Eye (tissue), 1 donor: ENCODE measurements at places on chromosomes 3 and 15.

- DNase-seq = no peak
Observed at GRCh38 chr3:177035676-177036075, 161.6 kb downstream of the TBL1XR1 start.

DNA sequence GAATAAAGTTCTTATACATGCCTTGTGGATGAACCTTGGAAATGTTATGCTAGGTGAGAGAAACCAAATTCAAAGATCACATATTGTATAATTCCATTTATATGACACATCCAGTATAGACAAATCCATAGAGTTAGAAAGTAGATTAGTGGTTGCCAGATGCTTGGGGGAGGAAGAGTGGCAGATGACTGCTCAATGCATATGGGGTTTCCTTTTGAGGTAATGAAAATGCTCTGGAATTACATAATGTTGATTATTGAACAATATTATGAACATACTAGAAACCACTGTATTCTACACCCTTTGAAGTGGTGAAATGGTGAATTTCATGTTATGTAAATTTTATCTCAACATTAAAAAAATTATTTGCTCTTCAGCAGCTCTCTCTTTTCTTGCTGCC, 100.8 kb downstream of the DHX36 start:
- no peak for DNase-seq

DNA sequence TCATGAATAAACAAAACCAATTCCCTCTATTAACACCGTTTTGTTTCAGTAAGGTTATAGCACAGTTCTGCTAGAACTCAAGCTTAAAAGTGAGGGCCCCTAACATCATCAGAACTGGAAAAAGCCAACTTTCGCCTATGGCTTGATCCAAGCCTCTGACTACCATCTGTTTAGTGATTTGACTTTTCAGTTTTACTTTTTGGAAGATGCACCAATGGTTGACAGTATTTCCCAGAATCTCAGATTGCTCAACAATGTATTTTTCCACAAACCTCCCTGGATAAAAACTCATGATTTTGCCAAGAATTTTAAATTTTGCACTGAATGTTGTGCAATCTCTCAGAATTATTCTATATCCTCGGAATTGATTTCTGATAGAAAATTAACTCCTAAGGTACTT, 190.7 kb downstream of the LSAMP start:
- DNase-seq = no peak

GRCh38 chr3:73143401-73143800, 81.9 kb downstream of the EBLN2 start:
- DNase-seq = no peak

DNA sequence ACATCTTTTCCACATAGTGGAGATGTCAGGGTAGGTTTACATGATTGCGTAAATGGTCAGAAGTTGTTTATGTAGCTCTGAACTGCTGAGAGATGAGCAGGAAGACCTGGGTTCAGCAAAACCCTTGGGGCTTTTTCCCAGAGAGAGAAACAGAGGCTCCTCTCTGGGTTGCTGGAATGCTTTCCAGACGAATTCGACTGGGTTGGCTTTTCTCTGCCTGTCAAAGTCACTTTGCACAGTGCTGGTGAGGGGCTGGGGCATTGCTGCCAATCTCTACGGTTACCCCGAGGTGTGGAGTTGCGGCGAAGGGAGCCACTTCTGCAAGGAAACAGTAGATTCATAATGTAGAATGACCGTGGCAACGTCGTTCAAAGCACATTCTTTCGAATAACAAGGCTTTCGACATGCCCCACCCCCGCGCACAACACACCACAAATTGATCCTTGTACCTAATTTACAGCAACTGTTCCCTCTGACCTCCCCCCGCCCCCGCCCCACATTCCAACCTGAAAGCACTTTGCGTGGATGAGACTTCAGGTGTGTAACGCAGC, 950 bp upstream of the CNTN4 start:
- DNase-seq = peak; percentile 75

GRCh38 chr15:37015451-37015850, 84.9 kb downstream of the MEIS2 start:
- DNase-seq = no peak

GRCh38 chr3:73734211-73735089, 109.7 kb upstream of the PDZRN3 start:
- DNase-seq = peak; percentile 45

GRCh38 chr3:134933997-134934396, 138.9 kb downstream of the EPHB1 start:
- no peak for DNase-seq

GRCh38 chr15:67840749-67841512, 1.1 kb upstream of the RNU6-1 start:
- peak; percentile 87 for DNase-seq

DNA sequence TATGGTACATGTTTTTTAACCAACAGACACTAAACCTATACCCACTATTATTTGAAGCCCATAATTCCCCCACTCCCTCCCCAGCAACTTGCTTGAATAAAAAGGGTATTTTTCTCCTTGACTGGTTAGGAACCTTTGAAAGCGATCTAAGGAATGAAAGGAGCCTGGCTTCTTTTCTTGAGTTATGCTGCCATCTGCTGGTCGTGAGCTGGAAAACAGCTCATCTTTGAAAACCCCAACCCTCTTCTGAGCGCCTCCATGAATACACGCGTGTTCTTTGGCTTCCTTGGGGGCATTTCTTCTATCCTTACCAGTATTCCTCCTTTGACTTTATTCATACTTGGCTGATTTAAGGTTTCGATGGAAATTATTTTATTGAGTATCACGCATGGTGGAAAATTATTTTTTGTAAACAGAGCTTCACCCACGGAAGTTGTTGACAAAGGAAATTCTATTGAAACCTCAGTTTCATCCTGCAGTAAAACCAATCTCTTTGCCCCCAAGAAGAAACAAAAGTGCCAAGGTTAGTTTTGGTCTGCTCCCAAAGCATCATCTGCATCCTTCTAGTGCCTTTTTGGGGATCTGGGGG, 171.6 kb downstream of the SV2B start:
- DNase-seq = peak; percentile 94

GRCh38 chr3:181955566-181955965, 243.8 kb downstream of the SOX2 start:
- no peak for DNase-seq

DNA sequence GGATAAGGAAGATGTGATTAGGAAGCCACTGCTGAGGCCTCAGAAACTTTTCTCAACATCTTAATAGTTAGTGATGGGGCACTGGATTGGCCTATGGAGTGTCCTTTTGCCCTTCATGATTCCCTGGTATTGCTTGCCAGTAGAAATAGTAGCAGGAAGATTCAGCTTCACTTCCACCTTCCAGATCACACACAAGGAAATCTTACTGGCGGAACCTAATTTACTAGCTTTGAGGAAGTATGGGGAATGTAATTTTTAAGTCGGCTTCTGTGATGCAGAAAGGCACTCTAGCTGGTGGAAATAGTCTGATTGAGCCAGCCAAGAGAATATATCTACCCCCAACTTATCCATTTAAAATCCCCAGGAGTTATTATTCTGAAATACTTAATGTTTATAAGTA, 46.5 kb downstream of the LPP start:
- no peak for DNase-seq

DNA sequence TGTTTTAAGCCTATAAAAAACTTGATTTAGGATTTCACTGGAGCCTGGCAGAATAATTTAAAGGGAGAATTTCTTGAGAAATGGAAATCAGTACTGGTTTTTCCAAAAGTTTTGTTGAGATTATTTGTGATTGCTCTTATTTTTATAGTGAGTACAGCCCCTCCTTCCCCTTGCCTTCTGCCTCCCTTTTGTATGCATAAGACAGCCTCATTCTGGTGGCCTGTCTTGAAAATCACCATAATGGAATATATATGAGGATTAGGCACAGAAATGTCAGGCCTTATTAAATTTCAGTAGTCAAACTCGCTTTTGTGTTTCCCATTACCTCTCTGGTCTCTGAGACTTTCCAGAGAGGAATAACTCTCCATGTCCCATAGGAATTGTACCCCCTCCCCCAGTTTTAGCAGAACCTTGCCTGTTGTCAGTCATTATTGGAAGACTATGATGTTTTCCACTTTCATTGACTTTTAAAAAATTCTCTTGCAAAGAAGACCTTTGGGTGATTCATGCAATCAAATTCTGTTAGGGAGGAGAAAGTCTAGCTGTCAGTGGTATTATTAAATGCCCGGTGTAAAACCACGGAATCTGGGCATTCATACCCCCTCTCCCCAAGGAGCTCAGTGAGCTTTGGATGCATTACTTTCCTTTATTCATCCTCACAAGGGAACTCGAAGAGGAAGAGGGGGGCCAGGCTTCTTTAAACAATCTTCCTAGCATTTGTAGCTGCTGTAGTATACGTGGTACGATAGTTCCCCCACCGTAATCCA, 171.6 kb upstream of the TSC22D2 start:
- DNase-seq = no peak

DNA sequence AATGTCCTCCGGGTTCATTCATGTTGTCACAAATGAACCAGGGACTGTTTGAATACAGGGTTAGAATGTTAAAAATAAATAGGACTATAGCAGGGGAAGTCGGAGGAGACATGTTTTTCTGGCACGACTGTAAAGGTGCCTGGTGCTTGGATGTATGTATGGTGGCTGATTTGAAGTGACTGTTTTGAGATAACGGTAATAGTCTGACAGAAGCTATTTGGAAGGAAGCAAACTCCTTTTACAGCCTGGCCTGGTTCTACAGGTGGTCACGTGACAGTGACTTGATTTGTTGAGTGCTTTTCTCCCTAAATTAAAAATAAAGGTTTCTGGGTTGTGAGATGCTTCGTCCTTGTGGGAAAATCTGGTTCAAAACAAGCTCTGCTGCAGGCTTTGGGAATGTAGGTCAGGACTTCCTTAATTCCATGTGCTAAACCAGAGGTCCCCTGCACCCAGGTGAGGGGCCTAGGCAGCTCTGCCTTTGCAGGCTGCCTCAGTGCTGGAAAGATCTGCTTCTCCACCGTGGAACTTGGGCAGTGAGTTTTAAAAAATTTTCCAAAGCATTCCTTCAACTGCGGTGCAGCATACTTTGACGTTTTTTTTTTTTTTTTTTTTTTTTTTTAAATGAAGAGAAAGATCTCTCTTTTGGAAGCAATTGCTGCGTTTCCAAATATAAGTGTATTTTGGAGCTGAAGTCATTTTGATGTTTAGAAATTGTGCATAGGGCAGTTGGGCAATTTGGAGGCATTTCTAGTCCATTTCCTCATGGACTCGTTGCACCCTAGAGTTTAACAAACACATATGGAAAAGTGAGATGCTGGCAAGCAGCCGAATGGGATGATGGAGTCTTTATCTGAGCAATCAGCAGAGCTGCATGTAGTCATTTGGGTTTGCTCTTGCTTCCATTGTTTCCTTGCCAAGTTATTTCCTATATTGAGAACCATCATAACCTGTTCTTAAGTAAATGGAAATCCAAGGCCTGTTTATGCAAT, 30.9 kb downstream of the ITPR1 start:
- DNase-seq = no peak

- DNase-seq = peak; percentile 36
Observed at GRCh38 chr15:31235311-31236183, 91.1 kb upstream of the KLF13 start.

- no peak for DNase-seq
Observed at GRCh38 chr3:44761101-44761423, 357 bp downstream of the KIAA1143 start.

GRCh38 chr3:119930286-119930685, 148.4 kb downstream of the NR1I2 start:
- no peak for DNase-seq

GRCh38 chr15:55151631-55152030, 45.1 kb downstream of the RSL24D1 start:
- no peak for DNase-seq

DNA sequence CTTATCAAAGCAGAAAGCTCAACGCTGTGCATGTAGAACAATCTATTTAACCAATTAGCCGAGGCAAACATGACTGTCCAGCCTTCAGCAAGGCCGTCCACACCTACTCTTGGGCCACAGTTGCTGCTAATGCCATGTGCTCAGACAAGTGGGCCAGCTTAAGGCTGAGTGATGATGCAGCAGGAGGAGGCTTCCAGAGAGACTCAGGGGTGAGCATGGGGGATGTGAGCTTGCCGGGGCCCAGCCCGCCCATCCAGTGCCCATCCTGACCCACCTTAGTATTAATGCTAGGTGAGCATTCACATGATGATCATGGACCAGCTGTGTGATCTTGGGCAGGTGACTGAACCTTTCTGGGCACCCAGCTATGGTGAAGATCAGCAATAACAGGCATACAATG, 150.1 kb downstream of the TPRA1 start:
- DNase-seq = no peak

DNA sequence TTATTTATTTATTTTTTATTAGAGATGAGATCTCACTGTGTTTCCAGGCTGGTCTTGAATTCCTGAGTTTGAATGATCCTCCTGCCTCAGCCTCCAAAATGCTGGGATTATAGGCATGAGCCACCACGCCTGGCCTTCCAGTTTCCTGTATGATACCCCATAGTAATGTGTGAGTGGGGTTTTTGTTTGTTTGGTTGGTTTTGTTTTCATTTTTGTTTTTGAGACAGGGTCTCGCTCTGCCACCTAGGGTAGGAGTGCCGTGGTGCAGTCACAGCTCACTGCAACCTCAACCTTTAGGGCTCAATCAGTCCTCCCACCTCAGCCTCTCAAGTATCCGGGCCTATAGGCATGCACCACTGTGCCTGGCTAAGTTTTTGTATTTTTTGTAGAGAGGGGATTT, 30.9 kb downstream of the GOLM2 start:
- DNase-seq = no peak

GRCh38 chr3:181442066-181442465, 269.7 kb upstream of the SOX2 start:
- DNase-seq = no peak

GRCh38 chr15:68589783-68590710, 11.3 kb downstream of the CORO2B start:
- DNase-seq = no peak

- no peak for DNase-seq
Observed at GRCh38 chr3:169790687-169791429, 17.7 kb downstream of the MYNN start.

DNA sequence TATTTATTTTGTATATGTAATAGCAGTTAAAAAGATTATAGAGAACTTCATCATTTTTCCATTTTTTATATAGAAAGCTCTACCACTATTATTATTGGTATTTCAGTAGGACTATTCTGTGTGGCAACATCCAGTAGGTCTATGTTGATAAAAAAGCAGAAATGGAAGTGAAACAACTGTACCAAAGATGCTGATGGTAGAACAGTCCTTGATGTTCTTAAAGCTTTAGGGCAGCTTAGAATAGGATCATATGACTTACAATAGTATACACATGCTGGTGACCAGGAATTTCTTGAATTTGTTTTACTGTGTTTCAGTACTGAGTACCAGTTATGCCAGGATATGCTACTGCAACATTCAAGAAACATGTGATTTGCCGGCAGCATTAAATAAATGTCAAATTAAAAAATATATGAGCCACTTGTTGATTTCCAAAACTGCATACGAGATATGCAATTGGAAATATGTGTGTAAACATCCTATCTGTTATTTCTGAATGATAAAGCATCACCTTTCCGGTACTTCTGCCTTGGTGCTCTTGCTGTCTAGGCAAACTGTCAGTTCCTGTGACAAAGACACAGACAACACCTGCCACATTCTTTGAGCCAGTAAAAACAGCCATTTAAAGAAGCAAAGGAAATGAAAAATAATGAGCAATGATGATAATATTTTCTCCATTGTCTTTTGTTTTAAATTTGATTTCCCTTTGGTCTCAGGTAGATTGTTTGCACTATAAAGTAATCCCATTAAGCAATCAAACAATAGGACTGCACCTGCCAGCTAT, 649.2 kb downstream of the ZPLD1 start:
- no peak for DNase-seq

- no peak for DNase-seq
Observed at GRCh38 chr3:113496924-113497323, 18.0 kb downstream of the SPICE1 start.
